ENCODE measurements at places on chromosomes 2 and 18.

DNA sequence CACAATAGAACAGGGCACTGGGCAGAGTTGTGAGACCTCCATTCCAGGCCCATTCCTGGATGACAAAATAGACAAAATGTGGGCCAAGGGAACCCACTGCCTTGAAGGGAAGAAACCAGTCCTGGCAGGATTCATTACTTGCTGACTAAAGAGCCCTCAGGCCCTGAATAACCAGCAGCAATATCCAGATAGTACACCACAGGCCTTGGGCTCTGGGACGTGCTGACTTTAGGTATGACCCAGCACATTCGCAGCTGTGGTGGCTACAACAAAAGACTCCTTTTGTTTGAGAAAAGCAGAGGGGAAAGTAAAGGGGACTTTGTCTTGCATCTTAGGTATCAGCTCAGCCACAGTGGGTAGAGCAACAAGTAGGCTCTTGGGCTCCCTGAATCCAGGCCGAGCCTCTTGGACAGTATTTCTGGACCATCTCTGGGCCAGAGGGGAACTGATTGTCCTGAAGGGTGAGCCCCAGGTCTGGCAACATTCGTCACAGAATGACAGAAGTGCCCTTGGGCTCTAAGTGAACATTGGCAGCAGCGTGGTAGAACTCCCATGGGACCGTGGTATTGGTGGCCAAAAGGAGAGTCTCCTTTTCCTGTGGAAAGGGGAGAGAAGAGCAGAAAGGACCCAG lies 89.9 kb upstream of the CD226 start:
- DNase-seq = no peak

DNA sequence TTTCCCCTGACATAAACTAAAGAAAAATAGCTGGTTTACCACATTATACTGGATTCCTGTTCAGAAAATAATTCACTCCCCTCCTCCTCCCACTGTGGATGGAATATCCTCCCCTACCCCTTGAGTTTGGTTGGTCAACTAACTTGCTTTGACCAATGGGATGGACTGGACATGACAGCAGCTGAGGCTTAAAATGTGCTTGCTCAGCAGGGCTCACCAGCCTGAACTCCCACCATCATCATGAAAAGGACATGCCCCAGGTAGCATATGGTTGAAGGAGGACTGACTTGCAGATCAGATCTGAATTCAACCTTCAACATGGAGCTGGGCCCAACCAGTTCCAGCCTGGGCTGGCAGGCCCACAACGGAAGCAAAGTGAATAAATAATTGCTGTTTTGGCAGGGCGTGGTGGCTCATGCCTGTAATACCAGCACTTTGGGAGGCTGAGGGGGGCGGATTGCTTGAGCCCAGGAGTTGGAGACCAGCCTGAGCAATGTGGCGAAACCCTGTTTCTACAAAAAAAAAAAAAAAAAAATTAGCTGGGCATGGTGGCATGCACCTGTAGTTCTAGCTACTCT lies 284.4 kb downstream of the AFF3 start:
- no peak for DNase-seq

DNA sequence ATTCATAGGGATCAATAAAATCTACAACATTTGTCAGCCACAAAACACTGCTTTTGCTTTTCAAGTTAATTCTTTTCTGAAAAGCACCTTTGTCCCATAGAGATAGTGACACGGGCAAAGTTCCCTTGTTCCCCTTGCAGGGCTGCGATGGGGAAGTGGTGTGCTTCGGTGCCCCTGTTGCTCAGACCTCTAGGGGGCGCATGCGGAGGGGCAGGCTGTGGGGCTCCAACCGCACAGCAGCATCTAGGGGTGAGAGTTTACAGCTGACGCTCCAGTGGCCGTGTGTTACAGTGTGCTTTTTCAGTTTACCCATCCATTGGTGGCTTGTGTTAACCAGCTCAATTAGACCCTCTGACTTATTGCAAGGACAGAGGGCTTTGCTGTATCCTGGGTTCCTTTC lies 1432.2 kb upstream of the ACVR2A start:
- DNase-seq = no peak

DNA sequence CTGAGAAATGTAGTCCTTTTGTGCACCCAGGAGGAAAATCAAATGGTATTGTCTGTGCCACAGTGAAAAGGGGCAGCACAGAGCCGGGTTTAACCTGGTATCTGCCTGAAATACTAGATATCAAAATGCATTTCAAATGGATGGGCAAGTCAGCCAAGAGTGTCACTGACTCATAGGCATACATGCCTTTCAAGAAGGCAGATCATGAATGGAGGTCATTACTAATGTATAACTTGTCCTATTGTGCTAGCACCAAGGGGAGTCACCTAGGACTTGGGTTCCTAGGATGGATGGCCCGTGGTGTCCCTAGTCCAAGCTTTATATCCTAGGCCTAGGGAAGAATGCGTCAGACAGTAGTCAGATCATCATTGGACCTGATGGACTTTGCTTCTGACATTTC lies 49.9 kb downstream of the TCF7L1 start:
- no peak for DNase-seq

- no peak for DNase-seq
Measured at GRCh38 chr18:25842665-25843064, 247.7 kb downstream of the SS18 start.

GRCh38 chr2:111198701-111199100 lies 78.0 kb downstream of the BCL2L11 start:
- DNase-seq = no peak

- no peak for DNase-seq
Measured at GRCh38 chr2:157032017-157032416, 225.5 kb upstream of the GALNT5 start.

DNA sequence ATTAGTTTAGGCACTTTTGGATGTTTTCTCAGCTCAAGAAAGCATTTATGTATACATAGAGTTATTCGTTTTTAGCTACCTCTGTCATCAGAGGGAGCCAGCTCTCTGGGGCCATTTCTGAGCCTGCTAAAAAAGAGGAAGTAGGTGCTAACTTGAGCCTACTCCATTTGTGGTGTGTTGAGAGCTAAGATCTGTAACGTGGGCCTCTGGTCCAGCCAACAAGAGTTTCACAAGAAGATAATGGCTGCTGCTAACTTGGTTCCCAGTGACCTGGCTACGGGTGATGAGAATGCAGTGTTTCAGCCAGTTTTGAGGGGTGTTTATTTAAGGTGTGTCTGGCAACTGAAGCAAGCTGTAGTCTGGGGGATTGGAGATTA lies 182.5 kb downstream of the PRKCE start:
- no peak for DNase-seq

DNA sequence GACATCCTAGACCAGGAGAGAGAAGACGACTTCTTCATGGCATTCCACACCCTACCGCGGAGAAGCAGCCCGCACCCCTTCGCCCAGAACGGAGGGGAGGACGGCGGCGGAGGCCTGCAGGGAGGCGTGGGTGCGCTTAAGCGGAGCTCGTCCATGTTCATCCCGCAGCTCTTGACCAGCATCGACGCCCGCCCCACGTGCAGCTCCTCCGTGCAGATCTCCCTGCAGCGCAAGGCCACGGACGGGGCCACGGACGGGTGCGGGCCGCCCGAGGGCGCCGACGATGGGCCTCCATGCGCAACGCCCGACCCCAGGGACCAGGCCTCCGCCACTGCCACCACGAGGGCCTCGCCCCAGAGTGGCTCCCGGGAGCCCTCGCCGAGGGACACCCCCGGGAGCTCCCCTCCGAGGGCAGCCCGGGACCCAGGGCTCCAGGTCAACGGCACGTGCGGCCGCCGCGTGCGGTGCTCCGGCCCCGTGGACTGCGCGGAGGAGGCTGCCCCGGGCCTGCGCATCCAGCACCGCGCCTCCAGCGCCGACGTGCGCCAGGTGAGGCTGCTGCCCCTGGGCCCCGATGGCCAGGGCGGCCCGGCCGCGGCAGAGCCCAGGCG lies 211.8 kb downstream of the NEDD4L start:
- DNase-seq = no peak

DNA sequence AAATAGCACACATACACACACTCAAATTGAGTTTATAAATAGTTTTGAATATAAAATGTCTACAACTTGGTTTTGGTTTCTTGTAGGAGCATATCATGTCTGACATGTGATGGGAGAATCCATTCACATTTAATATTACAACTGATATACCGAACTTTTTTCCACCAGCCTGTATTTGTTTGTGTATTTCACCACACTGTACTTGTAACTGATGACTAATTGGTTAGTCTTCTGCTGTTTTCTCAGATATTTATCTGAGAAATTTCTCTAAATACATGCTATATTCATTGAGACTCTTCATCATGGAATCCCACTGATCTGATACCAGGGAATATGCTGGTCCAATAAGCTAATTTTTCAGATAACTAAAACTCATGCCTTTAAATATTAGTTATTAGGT lies 56.3 kb upstream of the UBXN4 start:
- no peak for DNase-seq

- DNase-seq = no peak
Measured at GRCh38 chr2:187397886-187398285, 50.2 kb downstream of the CALCRL start.

DNA sequence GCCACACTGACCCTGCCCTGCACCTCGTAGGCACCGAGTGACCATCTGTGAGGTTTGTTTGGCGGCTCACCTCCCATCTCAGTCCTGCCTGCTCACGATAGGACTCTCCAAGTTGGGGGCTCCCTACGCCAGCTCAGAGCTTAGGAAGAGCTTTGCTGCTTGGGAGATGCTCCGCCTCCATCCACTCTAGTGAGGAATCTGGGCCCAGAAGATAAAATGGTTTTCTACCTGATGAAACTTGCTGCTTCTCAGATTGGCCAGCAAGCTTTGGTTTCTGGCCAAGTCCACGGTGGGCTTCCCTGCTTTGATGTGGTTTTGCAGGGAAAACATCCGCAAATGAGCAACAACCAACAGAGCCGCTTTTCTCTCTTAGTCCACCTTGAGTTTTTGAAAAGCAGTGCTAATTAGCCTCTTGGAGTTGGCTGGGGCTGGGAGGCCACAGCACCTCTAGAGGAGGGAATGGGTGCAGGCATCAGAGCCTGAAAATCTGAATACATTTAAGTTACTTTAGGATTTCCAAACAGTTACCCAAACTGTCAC lies 42.2 kb downstream of the THNSL2 start:
- DNase-seq = no peak

DNA sequence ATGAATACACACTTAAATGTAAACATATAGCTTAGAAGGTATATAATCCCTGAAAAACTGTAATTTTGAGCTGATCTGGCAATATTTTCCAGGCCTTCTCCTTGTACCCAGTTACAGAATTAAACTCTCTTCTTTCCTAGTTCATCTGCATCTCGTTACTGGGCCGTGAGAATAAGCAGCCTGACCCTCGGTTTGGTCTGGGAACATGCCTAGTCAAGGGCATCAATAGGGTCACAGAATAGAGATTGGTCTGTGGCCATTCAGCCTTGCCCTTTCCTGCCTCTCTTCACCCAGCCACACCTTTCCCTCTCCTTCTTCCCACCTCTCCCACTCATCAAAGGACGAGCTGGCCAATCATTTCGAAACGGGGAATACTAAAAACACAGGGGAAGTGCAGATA lies 27.3 kb downstream of the SULT1C2 start:
- DNase-seq = no peak
